Dermis blood vessel endothelial cell (primary cell): ENCODE measurements at places on chromosomes 12 and 14.

GRCh38 chr14:90722590-90722989 is 93.6 kb downstream of the TTC7B start:
- DNase-seq = no peak

DNA sequence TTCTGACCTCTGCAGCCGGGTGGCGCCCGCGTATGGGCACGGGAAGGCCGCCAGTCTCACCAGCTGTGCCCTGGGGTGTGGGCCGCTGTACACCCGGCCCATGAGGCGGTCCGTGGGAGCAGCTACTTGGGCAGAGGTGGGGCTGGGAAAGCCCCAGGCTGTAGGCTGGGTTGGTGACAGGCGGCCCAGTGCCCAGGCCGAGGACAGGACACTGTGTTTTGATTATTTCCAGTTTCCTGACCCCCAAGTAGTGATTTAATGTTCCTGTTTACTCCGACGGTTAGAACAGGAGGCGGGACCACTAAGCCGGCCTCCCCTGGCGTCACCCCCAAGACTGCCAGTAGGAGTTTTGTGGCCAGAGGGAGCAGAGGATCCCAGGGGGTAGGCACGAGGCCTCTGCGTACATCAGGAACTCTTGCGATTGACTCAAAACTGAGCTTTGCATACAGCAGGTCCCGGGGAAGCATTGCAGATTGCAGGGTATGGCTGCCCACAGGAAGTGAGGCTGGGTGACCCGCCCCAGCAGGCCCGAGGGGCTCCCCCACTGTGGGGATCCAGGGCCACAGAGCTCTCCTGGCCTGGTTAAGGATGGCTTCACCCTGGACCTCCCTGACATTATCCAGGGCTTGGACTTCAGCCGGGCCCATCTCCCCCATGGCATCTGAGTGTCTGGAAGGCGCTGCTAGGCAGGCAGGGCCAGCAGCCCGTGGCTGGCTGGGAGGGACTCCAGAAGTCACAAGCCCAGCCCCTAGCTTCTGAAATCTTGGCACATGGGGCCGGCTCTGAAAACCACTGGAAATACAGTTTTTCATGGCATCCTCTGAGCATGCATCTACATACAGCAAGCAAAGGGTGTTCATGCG is 42.5 kb upstream of the DIO3 start:
- DNase-seq = no peak

GRCh38 chr12:124403273-124403672 is 108.4 kb downstream of the RFLNA start:
- DNase-seq = no peak

GRCh38 chr12:120849765-120850164 is 54.4 kb downstream of the SPPL3 start:
- peak; percentile 92 for DNase-seq

DNA sequence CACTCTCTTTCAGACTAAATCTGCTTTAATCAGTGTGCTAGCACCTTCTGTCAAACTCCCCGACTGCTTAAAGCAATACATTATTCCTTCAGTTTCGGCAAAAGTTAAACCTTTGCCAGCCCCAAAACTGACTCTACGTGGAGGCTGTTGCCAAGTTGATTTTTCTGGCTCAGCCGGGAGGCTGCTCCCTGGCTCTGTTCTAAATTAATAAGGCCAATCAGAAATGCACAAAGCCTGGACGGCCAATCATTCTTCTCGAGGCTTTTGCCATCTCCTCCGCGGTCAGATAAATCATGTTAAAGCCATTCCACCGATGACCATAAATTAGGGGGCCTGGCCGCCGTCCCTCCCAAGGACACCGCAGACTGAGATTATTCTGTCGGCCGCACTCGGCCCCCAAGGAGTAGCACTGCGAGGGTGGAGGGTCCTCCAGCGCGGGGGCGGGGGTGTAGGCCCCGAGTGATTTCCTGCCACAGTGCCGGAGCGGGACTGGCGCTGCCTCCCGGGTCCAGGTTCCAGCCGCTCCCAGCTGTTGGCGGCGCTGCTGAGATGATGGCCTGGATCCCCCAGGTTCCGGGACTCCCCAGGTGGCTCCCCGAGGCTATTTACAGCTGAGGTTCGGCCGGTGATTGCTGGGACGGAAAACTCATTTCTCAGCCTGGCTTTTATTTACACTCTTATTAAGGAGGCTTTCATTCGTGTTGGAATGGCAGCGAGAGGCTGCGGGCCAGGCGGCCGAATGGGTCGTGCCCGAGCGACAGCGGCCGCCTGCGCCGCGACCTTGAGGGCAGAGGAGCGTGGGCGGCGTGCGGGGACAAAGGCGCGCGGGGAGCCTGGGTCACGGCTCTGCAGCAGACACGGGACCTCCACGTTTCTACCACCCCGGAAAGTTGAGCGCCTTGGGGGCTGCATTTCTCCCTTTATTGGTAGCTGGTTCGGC is 165.1 kb downstream of the MON2 start:
- DNase-seq = peak; percentile 70

- DNase-seq = no peak
These were observed 36.8 kb downstream of the NIN start for GRCh38 chr14:50794068-50794645.

DNA sequence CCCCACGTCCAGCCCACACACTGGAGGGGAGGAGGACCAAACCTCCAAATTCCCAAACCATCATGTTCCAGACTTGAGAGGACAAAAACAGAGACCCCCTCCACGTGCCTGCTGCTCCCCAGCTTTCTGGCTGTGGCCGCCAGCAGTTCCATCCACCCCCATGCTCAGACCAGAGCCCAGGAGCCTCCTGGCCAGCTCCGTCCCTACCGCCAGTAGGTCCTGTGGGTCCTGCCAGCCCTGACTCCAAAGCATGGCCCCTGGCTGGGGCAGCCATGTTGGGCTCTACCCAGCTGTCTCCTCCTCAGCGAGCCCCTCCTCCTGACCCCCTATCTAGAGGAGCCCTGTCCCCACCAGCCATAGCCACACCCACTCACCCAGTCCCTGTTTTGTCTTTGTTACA is 227.3 kb upstream of the RTL1 start:
- no peak for DNase-seq

- no peak for DNase-seq
These were observed 17.5 kb upstream of the AICDA start for GRCh38 chr12:8630131-8630530.

- no peak for DNase-seq
These were observed 188.2 kb downstream of the FUT8 start for GRCh38 chr14:65600742-65601141.

DNA sequence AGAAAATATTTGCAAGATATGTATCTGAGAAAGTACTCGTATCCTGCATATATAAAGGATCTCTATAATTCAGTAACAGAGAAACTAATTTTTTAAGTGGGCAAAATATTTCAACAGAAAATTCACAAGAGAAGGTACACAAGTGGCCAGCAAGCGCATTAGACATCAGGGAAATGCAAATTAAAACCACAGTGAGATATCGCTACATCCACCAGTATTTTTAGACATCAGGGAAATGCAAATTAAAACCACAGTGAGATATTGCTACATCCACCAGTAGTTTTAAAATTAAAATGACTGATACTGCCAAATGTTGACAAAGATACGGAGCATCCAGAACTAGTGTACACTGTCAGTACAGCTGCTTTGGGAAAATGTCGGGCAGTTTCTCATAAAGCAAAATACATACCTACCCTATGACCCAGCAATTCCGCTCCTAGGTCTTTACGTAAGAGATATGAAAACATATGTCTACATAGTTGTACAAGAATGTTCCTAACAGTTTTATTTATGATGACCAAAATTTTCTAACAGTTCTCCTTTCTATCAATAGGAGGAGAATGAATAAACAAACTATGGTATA is 2.8 kb upstream of the KCNK13 start:
- DNase-seq = no peak

DNA sequence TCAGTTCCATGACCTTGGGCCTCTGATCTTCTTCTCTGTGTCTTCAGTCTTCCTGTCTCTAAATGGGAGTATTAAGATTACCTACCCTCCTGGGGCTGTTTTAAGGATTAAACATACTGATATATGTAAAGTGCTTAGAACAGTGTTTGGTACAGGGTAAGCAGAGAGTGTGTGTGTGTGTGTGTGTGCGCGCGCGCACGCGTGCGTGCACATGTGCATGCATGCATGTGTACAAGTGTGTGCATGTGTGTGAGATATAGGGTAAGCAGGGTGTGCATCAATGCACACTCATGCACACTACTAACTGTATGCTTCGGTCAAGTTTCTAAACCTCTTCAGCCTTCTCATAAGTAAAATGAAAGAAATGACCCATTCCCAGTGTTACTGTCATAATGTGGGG is 196.6 kb downstream of the NTF3 start:
- DNase-seq = no peak

DNA sequence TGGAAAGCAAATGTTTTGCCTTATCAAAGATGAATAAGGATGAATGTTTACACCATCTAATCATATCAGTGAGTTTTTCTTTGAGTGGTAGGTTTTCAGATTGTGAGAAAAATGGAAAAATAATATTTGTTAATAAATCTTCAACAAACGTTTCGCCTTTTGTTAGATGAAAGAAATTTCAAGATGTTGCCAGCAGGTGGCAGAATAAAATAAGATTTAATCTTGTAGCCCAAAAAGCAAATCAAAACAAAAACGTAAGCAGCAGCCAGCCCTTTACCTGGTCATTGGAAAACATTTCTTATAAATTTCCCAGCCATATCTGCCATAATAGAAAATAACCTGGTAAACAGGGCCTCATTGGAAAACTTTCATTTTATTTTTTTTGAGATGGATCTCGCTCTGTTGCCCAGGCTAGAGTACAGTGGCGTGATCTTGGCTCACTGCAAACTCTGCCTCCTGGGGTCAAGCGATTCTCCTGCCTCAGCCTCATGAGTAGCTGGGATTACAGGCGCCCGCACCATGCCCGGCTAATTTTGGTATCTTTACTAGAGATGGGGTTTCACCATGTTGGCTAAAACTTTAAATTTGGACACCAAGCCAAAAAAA is 15.4 kb upstream of the TMEM120B start:
- DNase-seq = peak; percentile 71

GRCh38 chr14:91216731-91217226 is 27.7 kb downstream of the GPR68 start:
- no peak for DNase-seq

DNA sequence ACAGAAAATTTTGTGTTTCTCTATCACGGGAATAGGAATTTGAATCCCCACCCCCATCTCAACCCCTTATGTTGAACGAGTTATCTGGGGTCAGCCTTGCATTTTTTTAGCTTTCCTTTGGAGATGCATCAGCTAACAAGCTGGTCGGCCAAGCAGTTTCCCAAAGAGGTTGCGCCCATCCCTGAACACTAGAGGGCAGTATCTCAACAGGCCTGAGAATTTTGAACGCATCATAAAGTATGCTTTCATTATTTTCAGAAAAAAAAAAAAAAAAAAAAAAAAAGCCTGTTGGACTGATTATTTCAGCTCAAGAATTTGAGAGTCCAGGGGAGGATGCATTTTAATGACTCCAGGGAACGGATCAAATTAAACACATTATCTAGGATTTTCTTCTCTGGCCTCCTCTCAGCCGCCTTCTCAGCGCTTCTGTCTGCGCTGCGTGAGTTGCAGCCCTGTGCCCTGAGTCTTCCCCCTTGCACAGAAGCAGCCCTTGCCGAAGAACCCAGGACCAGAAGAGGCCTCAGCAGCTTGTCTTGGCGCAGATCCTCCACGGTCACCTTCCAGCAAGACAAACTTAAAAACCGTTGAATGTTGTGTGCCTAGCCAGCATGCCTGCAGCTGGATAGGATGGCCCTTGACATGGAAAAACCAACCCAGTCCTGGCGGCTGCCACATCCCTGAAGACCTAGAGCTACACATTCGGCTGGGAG is 76.6 kb upstream of the GZMB start:
- DNase-seq = peak; percentile 69

GRCh38 chr14:89292579-89293313 is 124.3 kb downstream of the FOXN3 start:
- no peak for DNase-seq

- DNase-seq = peak; percentile 85
These were observed 107.0 kb downstream of the ADAMTS20 start for GRCh38 chr12:43444940-43445564.
